ENCODE measurements at places on chromosomes 4 and X. TPM values are rescaled to one million over a fixed set of nuclear protein-coding genes. Genes with fewer than 3 reads are reported as not detected.

DNA sequence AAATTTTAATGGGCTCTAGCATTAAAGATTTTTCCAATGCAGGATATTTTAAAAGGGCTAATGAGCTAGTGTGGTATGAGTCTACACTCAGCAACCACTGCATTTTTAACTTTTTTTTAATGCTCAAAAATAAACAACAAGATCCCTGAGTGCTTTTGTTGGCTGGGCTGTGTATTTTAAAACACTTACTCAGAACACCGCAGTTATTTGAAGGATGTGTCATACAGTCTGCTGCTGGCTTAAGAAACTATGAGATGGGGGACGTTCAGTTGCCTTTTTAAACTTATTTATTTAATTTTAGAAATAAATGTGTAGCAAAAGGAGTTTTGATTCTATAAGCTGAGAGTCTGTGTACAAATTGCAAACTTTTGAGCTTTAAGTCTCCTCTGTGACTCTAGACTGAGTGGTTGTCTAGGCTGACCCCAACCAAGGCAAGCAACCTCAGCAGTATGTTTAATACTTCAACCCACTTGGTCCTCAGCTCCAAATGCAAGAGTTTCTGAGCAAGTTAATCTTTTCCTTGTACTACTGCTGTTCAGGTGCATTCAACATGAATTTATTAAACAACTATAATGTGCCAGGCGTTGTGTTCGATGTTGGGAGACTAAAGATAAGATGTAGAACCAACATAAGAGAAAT is 278.6 kb upstream of the DIPK2B start:
- no peaks in the 10 kb centered on the region for H3K36me3 ChIP-seq
- H3K27ac ChIP-seq, result no peak overlapping the region
- no peaks in the 10 kb centered on the region for H3K27me3 ChIP-seq

GRCh38 chr4:38837849-38838248 is 18.8 kb downstream of the TLR6 start:
- no peaks in the 10 kb centered on the region for H3K27me3 ChIP-seq
- H3K27ac ChIP-seq, result no peak overlapping the region
- no peaks in the 10 kb centered on the region for H3K4me1 ChIP-seq
- H3K4me3 ChIP-seq, result no peak overlapping the region
- no peak for DNase-seq

RXFP1 gene
- total RNA-seq, result not detected

DNA sequence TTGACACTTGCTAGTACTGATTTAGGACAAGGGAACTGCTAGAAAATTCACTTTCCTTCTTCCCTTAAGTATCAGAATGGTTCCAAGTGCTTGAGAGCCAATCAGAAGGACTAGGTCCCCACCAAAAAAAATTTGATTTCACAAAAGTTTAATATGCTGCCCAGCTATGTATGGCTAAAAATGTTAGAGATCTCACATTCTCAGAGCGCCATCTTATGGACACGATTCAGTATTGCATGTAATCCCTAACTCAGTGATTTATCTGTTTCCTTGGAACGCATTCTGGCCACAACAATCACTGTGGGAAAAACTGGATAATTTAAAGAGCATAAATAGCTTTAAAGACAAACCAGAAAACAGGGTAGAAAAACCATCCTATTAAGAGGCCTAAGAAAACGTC is 255.1 kb upstream of the GPC4 start:
- no peaks in the 10 kb centered on the region for H3K36me3 ChIP-seq
- peak; percentile 35 for DNase-seq
- H3K4me3 ChIP-seq, result no peak overlapping the region

DNA sequence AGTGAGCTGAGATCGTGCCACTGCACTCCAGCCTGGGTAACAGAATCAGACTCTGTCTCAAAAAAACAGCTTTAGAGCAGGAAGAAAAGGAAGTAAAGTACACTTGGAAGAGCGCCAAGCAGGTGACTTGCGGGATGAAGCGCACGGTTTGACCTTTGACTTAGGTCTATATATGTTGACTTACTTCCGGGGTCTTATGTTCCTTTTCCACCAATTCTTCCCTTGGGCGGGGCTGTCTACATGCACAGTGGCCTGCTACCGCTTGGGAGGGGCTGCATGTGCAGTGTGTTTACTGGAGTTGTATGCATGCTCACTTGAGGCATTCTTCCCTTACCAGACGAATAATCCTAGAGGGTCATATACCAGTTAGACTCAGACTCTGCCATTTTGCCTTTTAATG is 108.6 kb downstream of the APOOL start:
- no peak for DNase-seq
- H3K4me1 ChIP-seq, result no peaks in the 10 kb centered on the region
- H3K27ac ChIP-seq, result no peak overlapping the region
- H3K36me3 ChIP-seq, result no peaks in the 10 kb centered on the region
- H3K4me3 ChIP-seq, result no peak overlapping the region

GRCh38 chr4:154208424-154208823 is 283.2 kb downstream of the DCHS2 start:
- DNase-seq, result no peak
- no peak overlapping the region for H3K27ac ChIP-seq
- H3K27me3 ChIP-seq, result no peaks in the 10 kb centered on the region
- H3K4me1 ChIP-seq, result no peaks in the 10 kb centered on the region
- H3K36me3 ChIP-seq, result no peaks in the 10 kb centered on the region

DNA sequence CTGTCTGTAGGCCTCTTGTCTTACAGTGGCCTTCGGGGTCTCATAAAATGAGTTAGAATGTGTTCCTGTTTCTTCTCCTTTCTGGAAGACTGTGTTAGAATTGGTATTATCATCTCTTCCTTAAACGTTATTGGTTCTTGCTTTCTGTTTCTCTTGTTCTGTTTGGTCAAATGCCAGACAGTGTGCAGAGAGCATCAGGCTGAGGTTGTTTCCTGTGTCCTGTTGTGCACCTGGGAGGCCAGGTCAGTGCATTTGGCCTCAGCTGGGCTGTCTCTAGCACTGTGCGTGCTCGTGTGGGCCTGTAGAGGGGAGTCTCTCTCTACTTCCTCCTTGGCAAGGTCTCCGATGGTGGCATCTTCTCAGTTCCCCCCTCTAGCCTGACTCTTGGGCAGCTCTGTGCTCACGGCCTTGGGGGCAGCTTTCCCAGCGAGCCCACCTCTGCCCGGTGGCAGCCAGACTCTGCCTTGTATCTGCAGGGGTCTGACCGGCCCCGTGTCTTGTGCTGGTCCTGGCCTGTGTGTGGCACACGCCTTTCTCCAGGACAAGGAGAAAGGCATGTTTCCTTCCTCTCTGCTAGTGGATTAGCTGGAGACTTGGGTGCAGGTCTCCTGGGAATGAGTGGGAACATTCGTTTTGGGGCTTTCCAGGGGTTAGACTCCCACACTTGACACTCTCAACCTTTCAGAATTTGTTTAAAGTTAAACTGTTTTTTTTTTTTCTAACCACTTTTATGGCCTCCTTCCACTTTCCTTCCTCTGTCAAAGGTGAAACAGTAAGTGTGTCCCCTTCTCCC is 62.3 kb downstream of the FAM193A start:
- no peak overlapping the region for H3K4me3 ChIP-seq
- H3K27me3 ChIP-seq, result no peaks in the 10 kb centered on the region
- peaks cover 17% of the 10 kb centered on the region for H3K4me1 ChIP-seq
- peaks cover 4% of the 10 kb centered on the region for H3K36me3 ChIP-seq

- peak overlapping the region; percentile 18 for H3K4me3 ChIP-seq
- H3K27me3 ChIP-seq, result no peaks in the 10 kb centered on the region
- DNase-seq, result peak; percentile 56
- no peak overlapping the region for H3K27ac ChIP-seq
- H3K36me3 ChIP-seq, result no peaks in the 10 kb centered on the region
Observed at GRCh38 chrX:30971774-30972603, 82.9 kb upstream of the TAB3 start.

DNA sequence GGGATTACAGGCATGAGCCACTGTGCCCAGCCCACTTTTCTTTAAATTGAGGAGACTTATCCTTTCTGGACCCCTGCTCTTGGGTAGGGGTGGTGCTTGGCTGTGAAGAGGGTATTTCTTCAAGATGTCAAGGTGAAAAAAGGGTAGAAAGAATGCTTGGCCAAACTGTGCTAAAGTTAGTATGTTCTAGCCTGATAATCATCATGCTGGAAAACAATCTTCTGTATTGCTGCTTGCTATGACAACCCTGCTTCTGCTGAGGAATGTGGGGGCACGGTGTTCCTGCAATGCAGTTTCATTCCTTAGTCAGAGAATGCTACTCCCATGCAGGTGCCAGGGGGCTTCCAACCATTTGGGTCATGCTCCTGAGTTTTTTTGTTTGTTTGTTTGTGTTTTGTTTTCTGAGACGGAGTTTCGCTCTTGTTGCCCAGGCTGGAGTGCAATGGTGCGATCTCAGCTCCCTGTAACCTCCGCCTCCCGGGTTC is 4.0 kb upstream of the UBE2A start:
- H3K36me3 ChIP-seq, result no peaks in the 10 kb centered on the region
- H3K4me3 ChIP-seq, result no peak overlapping the region
- DNase-seq, result no peak
- H3K27ac ChIP-seq, result no peak overlapping the region
- H3K27me3 ChIP-seq, result no peaks in the 10 kb centered on the region

CFAP97 gene
- 45.6 TPM for total RNA-seq

DNA sequence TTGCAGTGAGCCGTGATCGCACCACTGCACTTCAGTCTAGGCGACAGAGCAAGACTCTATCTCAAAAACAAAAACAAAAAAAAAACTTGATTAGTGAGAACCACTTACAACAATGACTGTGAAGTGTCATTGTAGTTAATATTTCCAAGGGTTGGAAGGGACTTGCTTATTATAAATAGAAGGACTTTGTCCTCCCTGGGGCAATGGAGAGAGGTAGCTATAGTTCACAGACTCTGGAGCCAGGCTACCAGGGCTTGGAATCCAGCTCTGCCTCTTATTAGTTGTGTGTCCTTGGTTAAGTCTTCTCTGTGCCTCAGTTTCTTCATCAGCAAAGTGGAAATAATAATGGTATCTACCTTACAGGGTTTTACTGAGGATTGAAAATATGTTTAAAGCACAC is 51.6 kb downstream of the TMEM150C start:
- no peaks in the 10 kb centered on the region for H3K27me3 ChIP-seq
- no peak overlapping the region for H3K4me3 ChIP-seq
- H3K36me3 ChIP-seq, result no peaks in the 10 kb centered on the region

COQ2 gene
- 32.7 TPM for total RNA-seq

- no peaks in the 10 kb centered on the region for H3K27me3 ChIP-seq
- H3K4me1 ChIP-seq, result no peaks in the 10 kb centered on the region
- H3K36me3 ChIP-seq, result no peaks in the 10 kb centered on the region
- no peak overlapping the region for H3K27ac ChIP-seq
Observed at GRCh38 chr4:94372228-94372978, 29.8 kb upstream of the HPGDS start.

GRCh38 chr4:718460-718859 is 12.8 kb downstream of the PCGF3 start:
- no peaks in the 10 kb centered on the region for H3K4me1 ChIP-seq
- no peak for DNase-seq
- H3K27ac ChIP-seq, result no peak overlapping the region
- H3K27me3 ChIP-seq, result no peaks in the 10 kb centered on the region
- no peak overlapping the region for H3K4me3 ChIP-seq
